ENCODE measurements at places on chromosomes 2 and 18. TPM values are rescaled to one million over a fixed set of nuclear protein-coding genes. Genes with fewer than 3 reads are reported as not detected.

The NGEF gene
- total RNA-seq = 6.3 TPM

GRCh38 chr2:240595381-240596079, 9.0 kb downstream of the CAPN10 start:
- H3K4me1 ChIP-seq = no peaks in the 10 kb centered on the region
- H3K27ac ChIP-seq = no peak overlapping the region
- no peaks in the 10 kb centered on the region for H3K27me3 ChIP-seq
- no peak for DNase-seq
- H3K4me3 ChIP-seq = no peak overlapping the region

The TMEM178A gene
- 6.1 TPM for total RNA-seq

The ERBB4 gene
- total RNA-seq = 14.4 TPM

The HRH4 gene
- 0.15 TPM for total RNA-seq

The RAB6C gene
- total RNA-seq = not detected

DNA sequence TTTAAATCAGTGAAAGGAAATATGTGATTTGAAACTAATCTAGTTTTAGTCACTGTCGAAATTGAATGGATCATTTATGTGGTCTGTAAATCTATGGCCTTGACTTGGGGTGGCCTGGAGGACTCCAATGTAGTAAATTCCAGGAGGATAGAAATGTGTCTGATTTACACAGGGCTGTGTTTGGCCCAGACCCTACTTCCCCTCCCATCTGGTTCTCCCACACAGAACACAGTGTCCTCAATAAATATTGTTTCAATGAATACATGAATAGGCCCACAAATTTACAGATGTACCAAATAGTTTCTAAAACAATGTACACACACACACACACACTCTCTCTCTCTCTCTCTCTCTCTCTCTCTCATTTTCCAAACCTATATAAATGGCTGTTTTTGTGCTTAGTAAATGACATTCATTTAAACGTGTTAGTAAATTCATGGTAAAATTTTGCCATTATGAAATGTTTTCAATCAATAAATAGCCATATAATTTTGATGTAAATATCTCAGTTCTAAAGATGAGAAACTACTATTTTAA, 1.9 kb downstream of the CCDC68 start:
- H3K4me3 ChIP-seq = peak overlapping the region; percentile 76
- no peaks in the 10 kb centered on the region for H3K27me3 ChIP-seq
- peak overlapping the region; percentile 85 for H3K27ac ChIP-seq
- peaks cover 12% of the 10 kb centered on the region for H3K4me1 ChIP-seq

DNA sequence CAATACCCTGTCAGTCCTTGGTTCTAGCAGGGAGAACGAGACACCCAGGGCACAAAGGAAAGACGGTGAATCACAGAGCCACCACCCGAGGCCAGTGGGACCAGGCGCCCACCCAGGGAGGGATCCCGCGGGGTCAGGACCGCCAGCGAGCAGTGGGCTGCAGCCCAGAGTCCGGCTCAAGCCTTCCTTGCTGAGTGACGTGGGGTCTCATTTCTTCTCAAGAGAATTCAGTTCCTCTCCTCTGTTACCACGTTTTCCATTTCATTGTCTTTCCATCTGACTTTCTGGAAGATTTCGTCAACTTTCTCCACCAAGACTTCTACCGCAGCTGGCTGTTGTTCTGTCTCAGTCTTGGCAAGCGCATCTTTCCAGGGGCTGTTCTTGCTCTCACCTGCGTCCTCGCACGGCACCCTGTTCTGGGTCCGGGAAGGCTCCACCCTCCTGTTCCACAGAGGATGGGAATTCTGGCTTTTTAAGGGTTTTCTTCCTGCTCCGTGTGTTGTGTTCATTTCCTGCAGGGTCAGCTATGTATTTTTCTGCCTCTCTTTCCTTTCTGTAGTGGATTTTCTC, 248.6 kb downstream of the NDUFA10 start:
- no peak overlapping the region for H3K27ac ChIP-seq
- H3K27me3 ChIP-seq = no peaks in the 10 kb centered on the region
- no peak overlapping the region for H3K4me3 ChIP-seq

Measured in upper lobe of left lung (tissue), 6 donors.